HT-29 (cell line): ENCODE measurements at places on chromosomes 4 and X. TPM values are rescaled to one million over a fixed set of nuclear protein-coding genes. Genes with fewer than 3 reads are reported as not detected.
A peak's percentile ranks its signal among the peaks of the same experiment; 100 is the strongest.

The ATP2B3 gene
- not detected in 2 replicates for total RNA-seq

The PGAM4 gene
- total RNA-seq = not detected in 2 replicates

The VAMP7 gene
- total RNA-seq = 16.7 and 19.6 TPM in 2 replicates

The RAB41 gene
- total RNA-seq = not detected in 2 replicates

The WDFY3 gene
- 18.7 and 23.0 TPM in 2 replicates for total RNA-seq

- peak; percentile 23 for DNase-seq
These were observed 559 bp downstream of the SLC9A7 start for GRCh38 chrX:46758163-46758955.

DNA sequence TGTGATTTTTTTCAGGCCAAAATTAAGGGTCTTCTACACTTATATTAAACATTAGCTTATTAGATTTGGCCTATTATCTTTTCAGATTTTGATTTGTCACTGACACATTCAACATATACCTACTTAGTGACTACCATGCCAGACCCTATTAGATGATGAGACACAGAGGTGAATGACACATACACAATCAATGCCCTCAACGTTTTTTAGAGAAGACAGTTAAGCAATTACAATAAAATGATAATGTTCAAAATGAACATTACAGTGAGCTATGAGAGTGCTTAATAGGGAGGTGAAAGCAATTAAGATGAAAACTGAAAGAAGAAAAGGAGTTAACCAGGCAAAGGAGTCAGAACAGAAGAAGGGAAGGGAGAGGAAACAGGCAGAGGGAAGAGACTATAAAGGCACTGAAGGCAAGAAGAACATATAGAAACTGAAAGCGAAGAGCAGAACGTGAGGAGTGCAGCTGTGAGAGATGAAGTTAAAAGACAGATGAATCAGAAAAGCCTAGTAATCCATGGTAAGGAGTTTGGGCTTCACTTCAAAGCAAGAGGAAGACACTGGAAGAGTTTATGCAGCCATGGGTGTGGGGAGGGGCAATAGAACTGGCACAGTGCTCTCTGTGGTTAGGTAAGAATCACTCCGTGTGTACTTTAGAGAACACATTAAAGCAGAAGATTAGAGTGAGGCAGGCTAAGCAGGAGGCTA lies 119.0 kb downstream of the REELD1 start:
- no peak for DNase-seq

- peak; percentile 21 for DNase-seq
These were observed 82.4 kb downstream of the MTNR1A start for GRCh38 chr4:186472948-186473347.

GRCh38 chr4:181950372-181951127 lies 292.7 kb upstream of the TENM3 start:
- DNase-seq = no peak

DNA sequence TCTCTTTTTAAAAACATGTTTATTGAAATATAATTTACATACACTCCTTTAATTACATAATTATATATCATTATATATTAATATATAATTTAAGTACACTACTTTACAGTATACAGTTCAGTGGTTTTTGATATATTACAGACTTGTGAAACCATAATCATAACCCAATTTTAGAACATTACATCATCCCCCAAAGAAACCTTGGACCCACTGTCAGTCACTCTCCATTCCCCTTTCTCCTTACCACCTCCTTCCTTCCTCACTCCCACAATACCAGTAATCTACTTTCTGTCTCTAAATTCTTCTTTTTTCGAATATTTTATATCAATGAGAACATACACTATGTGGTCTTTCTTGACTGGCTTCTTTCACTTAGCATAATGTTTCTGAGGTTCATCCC lies 17.9 kb upstream of the EXOSC9 start:
- DNase-seq = no peak

DNA sequence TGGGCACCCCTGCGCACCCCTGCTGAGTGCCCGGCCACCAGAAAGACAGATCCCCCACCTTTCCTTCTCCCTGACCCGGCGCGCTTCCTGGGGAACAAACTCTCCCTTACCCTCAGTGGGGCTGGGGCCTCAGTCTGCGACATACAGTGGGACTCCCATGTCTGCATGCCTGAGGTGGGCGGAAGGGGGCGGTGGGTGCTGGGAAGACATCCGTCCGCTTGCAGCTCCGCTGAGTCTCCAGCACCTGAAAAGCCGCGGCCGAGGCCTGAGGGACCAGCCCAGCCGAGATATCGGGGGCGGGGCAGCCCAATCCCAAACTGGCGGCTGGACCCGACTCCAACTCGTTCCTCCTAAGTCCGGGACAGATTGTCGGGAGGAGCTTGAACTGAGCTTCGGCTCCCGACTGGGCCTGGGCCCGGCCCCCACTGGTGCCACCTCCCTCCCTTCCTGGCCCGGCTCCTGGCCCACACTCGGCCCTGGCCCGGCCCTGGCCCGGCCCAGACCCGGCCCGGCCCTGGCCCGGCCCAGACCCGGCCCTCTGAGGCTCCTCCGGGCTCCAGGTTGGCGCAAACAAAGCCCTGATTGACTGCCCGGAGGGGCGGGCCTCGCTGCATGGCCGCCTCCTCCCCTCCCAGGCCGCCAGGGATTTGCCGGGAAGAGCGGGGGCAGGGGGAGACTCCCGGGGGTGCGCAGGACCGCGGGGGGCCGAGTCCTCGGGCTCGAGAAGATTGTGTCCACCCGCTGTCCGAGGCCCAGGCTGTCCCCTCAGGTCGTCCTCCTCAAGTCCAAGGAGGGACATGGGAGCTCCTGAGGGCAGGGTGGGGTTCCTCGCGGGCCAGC lies 877 bp upstream of the SLC16A2 start:
- DNase-seq = no peak

GRCh38 chrX:78658845-78659744 lies at the start of gene RTL3:
TSS of gene RTL3 (minus strand) at chrX:78659328. CDS start at chrX:78658420, 908 bp downstream.
- DNase-seq = no peak

- peak; percentile 33 for DNase-seq
These were observed 356.8 kb downstream of the BMPR1B start for GRCh38 chr4:95114521-95114920.
